ENCODE measurements at places on chromosomes 5 and 9. TPM values are rescaled to one million over a fixed set of nuclear protein-coding genes. Genes with fewer than 3 reads are reported as not detected.

DCTN4 gene
- 38.5 TPM for total RNA-seq

GRPEL2 gene
- 24.4 TPM for total RNA-seq

GADD45G gene
- total RNA-seq = 6.1 TPM

GALNT12 gene
- 138 TPM for total RNA-seq

MRPL22 gene
- total RNA-seq = 21.5 TPM

TJP2 gene
- 61.7 TPM for total RNA-seq

LCN1 gene
- total RNA-seq = not detected

LCN2 gene
- total RNA-seq = not detected

PLAC8L1 gene
- not detected for total RNA-seq

CER1 gene
- not detected for total RNA-seq

SLC6A3 gene
- total RNA-seq = not detected

SLC34A3 gene
- total RNA-seq = not detected

DIPK1B gene
- total RNA-seq = 0.98 TPM

RNF208 gene
- total RNA-seq = 0.45 TPM

ZNF883 gene
- total RNA-seq = 4.3 TPM

NR4A3 gene
- 1.1 TPM for total RNA-seq

ZNF454 gene
- total RNA-seq = 0.18 TPM

TIGD6 gene
- total RNA-seq = 5.7 TPM

SLC4A9 gene
- total RNA-seq = not detected

IFNB1 gene
- total RNA-seq = not detected

RNF183 gene
- total RNA-seq = not detected

OR1J2 gene
- not detected for total RNA-seq
